ENCODE measurements at places on chromosomes 16 and 17.
A peak's percentile ranks its signal among the peaks of the same experiment; 100 is the strongest.

DNA sequence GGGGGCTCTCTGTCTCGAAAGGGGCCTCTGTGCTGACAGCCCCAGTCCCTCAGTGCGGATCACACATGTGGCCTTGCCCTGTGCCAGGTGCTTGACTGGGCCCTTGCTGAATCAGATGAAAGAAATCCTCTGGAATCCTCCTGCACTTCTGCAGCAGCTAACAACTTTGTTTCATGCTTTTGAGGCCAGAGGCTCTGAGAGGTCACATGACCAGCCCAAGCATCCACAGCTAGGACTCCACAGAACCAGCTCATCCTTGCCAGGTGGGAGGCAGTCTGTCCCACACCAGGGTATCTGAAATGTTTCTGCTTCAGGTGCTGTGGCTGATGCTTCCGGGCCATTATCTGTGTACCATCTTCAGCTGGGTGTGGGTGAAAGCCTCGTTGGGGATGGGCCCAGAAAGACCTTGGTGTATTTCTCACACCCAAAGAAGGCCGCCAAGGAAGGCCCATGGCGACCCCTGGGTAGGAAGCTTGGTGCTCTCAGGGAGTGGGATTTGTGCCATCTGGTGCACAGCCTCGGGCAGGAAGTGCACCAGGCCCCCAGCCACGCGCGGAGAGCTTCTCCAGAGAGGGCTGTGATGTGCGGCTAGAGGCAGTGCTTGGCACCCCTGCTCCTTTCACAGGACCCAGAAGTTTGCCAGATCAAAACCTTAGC is 143.8 kb downstream of the CLEC16A start:
- H3K27me3 ChIP-seq, result no peaks in the 10 kb centered on the region
- peak overlapping the region; percentile 66 for H3K27ac ChIP-seq
- DNase-seq, result peak; percentile 42
- H3K4me1 ChIP-seq, result peaks cover 45% of the 10 kb centered on the region
- no peak overlapping the region for H3K4me3 ChIP-seq

DNA sequence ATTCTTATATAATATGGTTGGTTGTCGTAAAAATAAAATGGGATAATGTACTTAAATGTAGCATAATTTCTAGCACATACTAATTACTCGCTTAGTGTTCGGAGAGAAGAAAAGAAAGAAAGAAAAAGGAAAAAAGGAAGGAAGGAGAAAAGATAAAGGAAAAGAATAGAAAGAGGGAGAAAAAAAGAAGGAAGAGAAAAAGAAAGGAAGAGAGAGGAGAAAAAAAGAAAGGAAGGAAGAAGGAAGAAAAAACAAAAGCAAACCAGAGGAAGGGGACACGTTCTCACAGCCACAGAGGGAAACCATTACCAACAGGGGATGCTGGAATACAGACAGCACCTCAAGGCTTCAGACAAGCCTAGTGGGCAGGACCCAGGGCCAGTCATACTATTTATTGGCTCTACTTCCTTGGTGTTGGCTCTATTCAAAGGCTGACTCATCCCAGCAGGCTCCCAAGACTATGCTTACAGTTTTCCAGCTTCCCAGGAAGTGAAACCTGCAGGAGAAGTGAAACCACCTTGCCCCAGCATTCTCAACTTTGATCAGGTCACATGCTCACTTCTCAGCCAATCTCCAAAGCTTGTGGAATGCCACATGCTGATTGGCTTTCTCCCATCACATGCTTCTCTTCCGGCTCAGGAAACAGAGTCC is 273.5 kb upstream of the IRX5 start:
- no peaks in the 10 kb centered on the region for H3K27me3 ChIP-seq
- DNase-seq, result peak; percentile 8

DNA sequence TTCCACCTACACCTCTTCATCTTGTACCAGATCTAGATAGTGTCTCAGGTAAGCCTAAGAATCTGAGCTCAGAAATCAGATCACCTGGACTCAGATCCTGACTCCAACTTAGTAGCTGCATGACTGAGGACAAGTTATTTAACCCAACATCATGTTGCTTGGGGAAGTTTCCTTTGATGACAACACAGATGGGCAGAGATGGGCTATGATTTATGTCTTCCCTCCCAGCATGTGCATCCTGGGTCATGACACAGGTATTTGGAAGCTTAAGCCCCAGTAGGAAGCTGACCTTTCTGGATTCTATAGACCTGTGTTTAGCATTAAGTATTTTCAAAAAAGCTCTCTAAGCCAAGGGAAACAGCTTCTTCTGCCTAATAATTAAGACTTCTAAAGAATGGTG is 12.4 kb upstream of the HEATR6 start:
- peak overlapping the region; percentile 87 for H3K27ac ChIP-seq
- no peak for DNase-seq
- no peaks in the 10 kb centered on the region for H3K27me3 ChIP-seq
- peaks cover 9% of the 10 kb centered on the region for H3K4me1 ChIP-seq
- no peaks in the 10 kb centered on the region for H3K36me3 ChIP-seq

- no peak overlapping the region for H3K27ac ChIP-seq
- no peak for DNase-seq
- peaks cover 26% of the 10 kb centered on the region for H3K36me3 ChIP-seq
- H3K4me1 ChIP-seq, result peaks cover 1% of the 10 kb centered on the region
Measured at GRCh38 chr16:3589991-3590701, 12.9 kb upstream of the NLRC3 start.

GRCh38 chr17:13001991-13002615 is 15.7 kb downstream of the ELAC2 start:
- no peaks in the 10 kb centered on the region for H3K27me3 ChIP-seq
- H3K36me3 ChIP-seq, result peaks cover 92% of the 10 kb centered on the region
- peaks cover 2% of the 10 kb centered on the region for H3K4me1 ChIP-seq
- H3K27ac ChIP-seq, result no peak overlapping the region
- DNase-seq, result no peak

Measured in mesenchymal stem cell (in vitro differentiated cells and primary cell).